NCI-H1092 (cell line): ENCODE measurements at places on chromosomes 5 and 9.

GRCh38 chr5:97618721-97619120 lies 435.7 kb upstream of the RIOK2 start:
- DNase-seq, result no peak

DNA sequence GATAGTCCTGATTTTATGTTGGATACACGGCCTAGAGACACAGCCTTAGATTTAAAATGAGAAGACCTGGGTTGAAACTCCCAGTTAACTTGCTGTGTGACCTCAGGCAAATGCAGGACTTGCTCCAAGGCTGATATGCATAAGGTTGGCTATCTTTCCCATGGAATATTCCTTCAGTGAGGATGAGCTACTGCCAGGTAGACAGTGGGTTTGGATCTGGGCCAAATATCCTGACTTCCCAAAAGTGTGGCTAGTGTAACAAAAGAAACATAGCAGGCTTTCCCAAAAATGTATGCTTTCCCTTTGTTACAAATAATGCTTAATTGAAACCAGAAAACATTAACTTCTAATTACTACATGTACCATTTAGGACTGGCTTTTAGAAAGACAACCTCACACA lies 697 bp upstream of the XPA start:
- no peak for DNase-seq

DNA sequence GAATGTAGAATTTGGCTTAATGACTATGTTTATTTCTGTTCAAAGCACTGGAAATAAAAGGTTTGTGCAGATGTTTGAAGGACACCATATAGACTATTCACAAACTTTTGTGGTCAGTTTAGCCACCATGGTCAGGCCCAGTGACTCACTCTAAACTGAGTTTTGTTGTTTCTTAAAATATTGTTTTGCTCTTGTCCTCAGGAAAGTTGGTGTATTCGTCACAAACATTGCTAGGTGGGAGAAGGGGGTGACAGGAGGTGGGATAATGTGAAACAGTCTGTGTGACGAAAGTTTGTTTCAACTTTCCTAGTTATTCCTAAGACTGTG lies 35.0 kb upstream of the LIFR start:
- no peak for DNase-seq

- DNase-seq, result no peak
These were observed 102.5 kb upstream of the GABRP start for GRCh38 chr5:170681013-170681433.

DNA sequence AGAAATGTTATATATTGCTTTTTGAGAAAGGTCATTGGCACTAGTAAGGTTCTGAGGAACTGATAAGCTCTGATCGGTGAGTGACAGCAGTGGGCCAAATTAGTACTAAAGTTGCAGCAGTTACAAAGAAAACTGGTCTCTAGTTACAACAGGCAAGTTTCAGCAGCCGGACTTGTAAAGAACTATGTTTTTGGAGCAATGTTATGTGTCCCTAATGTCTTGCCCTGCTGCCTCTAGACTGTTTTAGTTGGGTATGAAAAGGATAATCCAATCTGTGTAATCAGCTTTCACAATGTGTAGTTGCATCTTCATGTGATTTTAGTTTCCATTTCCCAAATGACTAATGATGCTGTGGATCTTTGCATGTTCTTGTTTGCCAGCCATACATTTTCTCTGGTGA lies 113.5 kb downstream of the CAMK4 start:
- no peak for DNase-seq

DNA sequence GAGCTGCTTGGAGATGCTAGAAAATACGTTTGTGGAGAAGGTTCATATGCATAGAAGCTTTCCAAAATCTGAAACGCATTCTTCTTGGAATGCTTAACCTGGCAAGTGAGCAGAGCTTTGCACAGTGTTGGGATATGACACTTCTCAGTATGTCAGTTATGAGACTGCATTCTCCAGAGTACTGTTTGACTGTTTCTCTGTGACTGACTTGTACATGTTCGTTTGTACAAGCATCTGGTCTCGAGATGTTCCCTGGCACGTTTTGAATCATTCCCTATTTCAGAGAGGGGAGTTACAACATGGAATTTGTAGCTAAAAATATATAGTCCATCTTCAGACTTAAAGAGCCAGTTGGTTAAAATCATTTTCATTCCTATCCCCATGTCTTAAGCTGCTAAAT lies 272.4 kb downstream of the ARRDC3 start:
- no peak for DNase-seq

- DNase-seq, result no peak
These were observed 17.1 kb downstream of the FBP1 start for GRCh38 chr9:94622087-94622800.

DNA sequence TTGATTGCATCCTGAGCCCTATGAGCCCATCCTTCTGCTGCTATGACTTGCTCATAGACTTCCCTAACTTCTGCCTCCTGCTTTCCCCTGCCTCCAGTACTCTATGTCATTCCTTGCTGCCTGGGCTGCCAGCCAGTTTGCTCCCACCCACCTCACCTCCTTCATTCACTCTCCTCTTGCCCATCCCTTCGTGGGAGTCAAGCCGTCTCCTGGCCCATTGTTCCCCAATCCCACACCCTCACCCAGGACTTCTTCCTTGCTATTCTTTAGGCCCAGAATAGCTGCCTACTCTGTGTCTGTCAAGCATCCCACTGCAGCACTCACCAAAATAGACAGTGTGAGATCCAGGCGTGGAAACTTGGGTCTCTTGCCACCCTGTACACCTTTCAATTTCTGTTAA lies 131.0 kb downstream of the RASGRF2 start:
- no peak for DNase-seq

GRCh38 chr9:33638391-33638915 lies 114.4 kb downstream of the ANKRD18B start:
- no peak for DNase-seq

DNA sequence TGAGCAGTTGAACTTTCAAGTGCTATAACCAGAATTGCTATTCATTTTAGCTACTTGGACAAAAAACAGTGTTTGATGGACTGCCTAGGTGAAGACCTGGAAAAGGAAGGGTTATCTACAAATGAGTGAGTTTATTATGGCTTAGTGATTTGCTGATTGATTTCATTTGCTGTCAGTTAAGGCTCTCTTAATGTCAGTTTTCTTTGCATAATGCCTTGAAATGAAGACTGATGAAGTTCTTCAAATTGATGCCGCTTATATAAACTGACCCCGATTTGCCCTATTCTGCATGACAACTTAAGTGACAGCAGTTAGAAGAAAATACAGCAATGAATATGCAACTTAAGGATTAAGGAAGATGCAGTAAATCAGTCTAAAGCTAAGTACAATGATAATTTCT lies 332.6 kb downstream of the CCDC171 start:
- no peak for DNase-seq

DNA sequence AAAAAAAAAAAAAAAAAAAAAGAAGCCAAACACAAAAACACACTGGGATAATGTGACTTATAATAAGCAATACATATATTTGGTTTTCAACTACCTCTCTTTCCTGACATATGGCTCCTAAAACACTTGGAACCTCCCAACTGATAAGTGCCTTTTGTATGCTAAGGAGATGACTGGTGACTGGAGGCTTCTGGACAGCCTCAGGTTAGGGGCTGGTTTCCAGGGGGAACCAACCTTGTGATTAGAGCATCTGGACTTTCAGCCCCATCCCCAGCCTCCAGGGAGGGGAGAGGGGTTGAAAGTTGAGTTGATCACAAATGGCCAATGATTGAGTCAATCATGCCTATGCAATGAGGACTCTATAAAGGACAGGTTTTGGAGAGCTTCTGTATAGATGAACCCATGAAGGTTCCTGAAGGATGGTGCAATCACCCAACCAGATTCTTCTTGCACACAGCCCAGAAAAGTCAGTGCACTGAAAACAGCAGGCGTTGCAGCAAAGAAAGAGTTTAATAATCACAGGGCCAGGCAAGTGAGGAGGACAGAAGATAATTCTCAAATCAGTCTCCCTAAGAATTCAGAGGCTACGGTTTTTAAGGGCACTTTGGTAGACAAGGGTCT lies 276.7 kb downstream of the AUH start:
- DNase-seq, result no peak

DNA sequence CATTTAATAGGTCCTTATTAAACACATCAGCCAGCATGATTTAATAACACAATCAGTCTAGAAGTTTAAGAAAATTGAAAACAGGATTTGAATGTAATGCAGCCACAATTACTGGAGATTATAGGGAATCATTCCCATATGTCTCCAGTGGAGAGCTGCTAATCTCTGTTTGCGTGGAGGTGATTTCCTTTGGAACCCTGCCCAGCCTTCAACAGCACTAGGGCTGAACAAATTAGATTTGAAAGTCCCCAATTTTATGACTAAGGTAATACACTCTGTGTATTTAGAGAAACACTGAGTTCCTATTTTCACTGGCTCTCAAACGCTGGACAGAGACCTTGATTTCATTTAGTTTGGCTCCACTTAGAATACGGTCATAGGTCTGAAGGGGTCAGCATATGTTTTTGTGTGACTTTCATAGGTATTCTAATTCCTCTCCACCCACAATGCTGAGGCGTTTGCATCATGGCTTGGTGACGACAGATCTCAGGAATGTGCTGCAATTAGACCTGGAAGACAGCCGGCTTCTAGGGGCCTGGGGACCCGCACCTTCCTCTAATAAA lies 508.3 kb downstream of the EBF1 start:
- peak; percentile 26 for DNase-seq

- no peak for DNase-seq
These were observed 19.1 kb upstream of the NEK6 start for GRCh38 chr9:124238546-124239140.

DNA sequence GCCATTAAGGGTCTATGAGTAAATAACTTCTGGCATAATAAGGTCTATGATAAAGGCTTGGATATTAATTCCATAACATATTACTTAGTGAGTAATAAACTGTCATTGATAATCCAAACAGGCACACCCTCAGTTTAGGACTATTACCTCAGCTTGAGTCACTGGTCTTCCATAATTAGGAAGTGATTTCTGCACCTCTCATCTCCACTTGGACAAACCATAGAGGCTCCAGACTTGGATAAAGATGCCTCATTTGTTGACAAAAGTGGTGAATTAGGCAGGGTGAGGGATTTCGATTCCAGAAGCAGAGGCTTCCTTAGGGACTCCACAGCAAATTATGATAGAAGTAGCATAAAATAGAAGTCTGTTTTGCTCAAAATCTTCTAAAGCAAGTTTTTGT lies 127.5 kb upstream of the MTAP start:
- DNase-seq, result no peak

DNA sequence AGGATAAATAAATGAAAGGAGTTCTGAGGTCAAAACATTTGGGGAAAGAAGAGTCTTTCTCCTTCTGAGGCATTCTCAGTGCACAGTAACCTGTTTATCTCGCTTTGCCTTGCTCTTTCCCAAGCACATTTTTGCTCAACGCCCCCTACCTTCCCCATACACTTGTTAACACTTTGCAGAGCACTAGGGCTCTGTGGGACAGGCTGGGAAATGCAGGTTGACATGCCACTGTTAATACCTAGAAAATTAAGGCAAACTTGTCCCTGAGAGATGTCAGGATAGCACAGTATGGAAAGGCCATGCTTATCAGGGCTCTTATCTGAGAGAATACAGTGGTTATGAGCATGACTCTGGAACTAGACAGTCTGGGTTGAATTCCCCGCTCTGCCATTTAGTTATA lies 152.0 kb downstream of the DOCK8 start:
- DNase-seq, result no peak

DNA sequence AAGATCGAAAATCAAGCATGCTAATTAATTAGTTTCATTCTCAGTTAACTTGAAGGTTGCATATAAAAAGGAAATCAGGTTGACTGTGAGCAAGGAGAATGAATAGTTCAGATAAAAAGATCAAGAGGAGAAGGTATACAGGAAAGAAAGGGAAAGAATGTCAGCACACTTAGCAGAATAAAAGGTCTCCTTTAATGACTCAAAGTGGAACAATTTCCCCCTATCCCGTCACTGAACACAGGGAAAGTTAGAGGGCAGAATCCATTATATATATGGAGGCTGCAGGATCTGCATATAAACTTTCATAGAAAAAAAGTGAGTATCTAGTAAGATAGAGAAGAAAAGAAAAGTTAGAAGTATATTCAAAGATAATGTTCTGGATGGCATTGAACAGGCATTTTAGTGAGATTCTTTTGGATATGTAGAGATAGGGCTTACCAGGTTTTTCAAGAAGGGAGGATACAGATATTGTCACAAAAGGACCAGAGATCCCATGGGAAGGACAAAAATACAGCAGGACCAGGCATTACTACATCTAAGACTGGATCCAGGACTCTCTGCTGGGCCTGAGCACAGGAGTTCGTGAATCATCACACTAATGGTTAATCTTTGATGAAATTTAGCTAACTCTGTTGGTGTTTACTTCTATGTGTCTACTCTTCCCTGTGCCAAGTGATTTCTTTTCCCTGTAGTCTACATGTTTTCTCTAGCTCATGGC lies 988.2 kb upstream of the ARRDC3 start:
- no peak for DNase-seq

GRCh38 chr9:95780121-95780520 lies 95.4 kb upstream of the ERCC6L2 start:
- no peak for DNase-seq

DNA sequence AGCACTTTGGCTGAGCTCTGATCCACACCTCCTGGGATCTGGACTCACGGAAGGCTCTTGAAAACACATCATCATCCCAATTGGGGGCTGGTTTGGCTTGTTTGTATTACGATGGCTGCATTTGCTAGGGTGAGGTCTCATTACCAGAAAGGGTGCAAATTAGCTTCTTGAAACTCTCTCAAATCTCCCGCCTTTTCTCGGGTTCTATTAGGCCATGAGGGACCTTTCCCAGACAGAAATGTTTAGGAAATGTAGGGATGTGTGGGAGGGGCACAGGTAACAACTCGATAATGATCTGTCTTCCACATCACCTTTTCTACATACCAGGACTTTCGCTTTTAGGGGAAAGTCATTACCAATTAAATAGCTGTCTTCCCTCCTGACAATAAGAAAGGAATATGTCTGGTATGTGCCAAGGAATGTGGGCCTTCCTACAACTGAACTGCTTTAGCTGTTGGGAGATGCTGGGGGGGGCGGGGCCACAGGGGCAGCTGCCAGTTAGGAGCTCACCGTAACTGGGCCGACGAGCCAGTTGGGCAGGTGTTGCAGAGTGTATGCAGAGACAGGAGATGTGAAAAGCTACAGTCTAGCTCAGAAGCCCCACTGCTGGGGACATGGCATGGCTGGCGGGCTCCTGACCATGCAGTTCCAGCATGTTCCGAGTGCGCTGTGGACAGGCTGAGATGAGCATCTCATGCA lies 71.2 kb downstream of the AK8 start:
- DNase-seq, result no peak

DNA sequence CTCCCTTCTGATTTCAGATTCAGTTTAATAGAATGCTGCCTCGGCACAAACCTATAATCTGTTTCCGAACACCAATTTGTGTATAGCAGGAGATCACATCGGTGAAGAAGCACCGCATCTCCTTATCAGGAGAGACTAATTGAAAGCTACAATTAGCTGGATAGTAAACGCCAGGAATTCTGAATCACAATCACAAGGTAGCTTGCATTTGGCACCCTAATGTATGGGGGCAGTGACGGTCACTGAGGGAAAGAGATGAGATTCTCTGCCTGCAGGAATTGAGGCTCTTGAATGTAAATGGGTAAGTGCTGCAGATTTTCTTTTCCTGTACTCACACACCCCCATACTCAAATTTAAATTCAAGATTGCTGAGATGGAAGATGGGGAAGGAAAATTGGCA lies 373.6 kb upstream of the ZNF608 start:
- DNase-seq, result no peak

GRCh38 chr5:128477944-128478343 lies 60.1 kb downstream of the FBN2 start:
- DNase-seq, result no peak
